HuH-7.5 (cell line): ENCODE measurements at places on chromosomes 6 and 20.

DNA sequence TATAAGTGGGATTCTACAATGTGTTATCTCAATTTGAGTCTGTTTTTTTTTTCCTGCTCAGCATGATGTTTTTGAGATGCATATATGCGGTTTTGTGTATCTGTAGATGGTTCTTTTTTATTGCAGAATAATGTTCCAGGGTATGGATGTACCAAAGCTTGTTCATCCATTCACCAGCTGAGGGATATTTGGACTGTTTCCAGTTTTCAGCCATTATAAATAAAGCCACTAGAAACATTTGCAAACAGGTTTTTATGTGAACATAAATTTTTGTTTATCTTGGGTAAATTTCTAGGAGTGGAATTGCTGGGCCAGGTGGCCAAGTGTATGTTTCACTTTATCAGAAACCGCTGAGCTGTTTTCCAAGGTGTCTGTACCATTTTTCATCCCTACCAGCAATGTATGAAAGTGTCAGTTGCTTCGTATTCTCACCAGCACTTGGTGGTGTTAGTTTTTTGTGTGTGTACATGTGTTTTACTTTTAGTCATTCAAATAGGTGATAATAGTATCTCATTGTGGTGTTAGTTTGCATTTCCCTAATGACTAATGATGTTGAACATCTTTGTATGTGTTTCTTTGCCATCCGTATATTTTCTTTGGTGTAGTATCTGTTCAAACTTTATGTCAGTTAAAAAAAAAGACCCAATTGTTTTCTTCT is 124.2 kb downstream of the CEBPB start:
- no peak for DNase-seq

DNA sequence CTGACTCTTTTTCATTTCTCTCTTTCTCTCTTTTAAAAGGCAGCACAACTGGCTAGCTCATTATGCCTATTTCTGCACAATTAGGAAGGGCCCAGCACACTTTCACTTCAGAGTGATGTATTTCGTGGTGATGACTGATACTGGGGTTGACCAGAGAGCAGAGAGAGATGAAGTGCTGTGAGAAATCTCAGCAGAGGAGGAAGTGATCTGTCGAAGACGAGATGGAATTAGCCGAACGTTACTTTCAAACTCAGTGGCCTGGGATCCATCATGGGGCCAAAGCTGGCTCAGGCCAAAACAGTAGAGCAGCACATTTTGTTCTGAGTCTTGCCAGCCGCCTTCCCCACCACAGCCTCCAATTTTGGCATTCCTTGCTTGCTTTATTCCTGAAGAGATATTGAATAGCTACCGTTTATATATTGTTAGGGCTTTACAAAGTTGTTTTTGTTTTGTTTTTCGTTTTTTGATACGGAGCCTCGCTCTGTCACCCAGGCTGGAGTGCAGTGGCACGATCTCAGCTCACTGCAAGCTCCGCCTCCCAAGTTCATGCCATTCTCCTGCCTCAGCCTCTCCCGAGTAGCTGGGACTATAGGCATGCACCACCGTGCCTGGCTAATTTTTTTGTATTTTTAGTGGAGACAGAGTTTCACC is 213.2 kb upstream of the ECI2 start:
- DNase-seq, result no peak

GRCh38 chr6:48744948-48745347 is 634.0 kb upstream of the PTCHD4 start:
- no peak for DNase-seq

GRCh38 chr20:44112889-44113617 is 73.9 kb downstream of the JPH2 start:
- DNase-seq, result no peak

DNA sequence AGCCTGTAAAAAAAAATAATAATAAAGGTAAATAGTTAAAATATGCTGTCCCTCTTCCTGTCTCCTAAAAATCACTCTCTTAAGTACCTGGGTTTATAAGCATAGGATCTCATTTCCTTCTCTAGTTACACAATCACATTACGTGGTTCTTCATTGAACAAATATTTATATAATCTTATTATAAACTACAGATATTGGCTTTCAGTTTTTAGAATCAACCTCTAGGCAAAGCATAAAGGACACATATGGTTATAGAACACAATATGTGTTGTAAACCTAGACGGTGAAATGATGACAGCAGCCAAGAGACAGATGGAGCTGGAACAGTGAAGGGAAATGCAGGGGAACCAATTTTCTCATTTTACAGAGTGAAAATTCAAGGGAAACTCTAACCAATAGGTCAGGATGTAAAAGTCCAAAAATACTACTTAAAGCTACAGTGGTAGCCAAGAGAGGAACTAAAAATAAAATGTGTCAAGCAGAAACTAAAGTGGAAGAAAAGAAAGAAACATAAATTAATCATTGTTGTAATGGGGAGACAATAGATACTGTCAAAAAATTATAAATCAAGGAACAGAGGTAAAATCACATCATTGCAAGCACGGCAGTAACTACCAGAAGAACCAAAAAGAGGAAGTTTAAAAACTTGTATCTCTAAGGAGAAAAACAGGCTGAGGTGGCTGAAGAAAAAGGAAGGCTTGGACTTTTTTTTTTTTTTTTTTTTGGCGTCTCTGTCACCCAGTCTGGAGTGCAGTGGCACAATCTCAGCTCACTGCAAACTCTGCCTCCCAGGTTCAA is 82.8 kb upstream of the CDYL start:
- DNase-seq, result no peak

DNA sequence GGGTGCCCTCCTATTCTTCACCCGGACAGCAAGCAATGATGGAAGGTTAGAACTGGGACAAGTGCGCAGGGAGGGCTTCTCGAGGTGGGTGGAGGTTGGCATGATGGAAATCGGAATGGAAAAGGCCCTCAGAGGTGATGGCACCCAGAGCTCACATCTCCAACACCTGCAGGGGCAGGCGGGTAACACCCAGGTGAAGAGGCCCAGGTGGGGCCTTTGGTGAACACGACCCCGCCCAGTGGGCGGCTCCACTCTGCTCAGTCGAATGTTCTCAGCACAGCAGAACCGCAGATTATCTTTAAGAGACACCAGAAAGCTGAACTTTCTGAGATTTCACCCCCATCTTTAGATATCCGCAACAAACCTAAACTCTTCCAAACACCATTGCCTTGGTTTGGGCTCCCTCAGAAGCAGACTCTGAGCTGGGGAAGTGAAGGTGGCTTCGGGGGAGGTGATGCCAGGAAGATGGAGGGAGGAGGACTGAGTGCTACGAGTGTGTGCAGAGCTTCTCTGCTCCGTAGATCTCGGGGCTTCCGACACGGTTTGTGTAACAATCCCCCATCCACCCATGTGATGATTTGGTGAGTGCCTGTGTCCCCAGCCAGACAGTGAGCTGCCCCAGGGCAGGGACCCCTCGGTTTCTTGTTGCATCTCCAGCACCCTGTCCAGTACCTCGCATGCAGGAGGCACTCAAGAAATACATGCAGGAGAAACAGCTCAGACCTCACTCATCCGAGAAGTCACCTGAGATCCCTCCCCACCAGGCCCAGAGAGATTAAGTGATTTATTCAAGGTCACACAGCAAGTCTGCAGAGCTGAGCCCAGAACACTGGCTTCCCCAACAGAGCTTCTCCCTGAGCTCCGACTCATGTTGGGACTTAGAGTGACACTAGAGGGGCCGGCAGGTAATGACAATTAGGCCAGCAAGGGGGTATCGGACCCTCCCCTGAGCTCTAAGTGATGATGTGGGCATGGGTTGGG is 45.4 kb downstream of the BPIFB1 start:
- no peak for DNase-seq

GRCh38 chr6:11727998-11728961 is 50.3 kb downstream of the ADTRP start:
- DNase-seq, result no peak

DNA sequence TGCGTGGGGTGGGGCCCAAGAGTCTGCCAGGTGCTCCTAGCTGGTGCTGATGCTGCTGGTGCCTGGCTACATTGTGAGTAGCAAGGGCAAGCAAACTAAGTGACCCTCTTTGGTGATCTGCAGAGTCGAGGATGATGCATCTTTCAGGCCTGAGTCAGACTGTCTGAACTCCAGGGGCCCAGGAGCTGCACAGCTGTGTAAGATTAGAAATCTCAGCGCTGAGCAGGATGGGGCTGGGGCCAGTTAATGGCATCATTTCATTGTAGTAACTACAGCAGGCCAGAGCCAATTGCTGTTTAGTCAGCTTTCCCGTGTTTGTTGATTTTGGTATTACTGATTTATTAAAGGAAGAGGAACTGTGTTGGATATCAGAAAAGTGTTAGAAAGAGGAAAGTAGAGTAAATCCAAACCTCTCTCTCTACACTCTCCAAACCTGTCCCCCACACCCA is 365.2 kb downstream of the PAX1 start:
- no peak for DNase-seq

GRCh38 chr6:72941751-72942150 is 283.5 kb downstream of the KHDC1L start:
- DNase-seq, result no peak

DNA sequence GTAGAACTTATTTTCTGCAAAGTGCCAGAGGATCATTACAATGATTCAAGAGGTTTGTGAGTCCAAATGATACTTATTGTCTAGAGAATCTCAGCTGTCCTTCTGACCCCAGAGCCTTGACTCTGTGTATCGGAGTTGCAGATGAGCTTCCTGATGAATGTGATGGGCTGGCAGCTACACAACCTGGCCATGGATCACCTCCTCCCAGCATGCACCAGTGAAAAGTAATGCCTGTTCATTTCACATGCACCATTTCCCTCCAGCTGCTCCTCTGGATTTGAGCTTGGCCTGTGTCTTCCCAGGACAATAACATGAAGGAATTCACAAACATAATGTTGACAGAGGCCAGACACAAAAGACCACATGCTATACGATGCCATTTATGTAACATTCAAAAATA is 30.0 kb downstream of the SNHG17 start:
- no peak for DNase-seq

DNA sequence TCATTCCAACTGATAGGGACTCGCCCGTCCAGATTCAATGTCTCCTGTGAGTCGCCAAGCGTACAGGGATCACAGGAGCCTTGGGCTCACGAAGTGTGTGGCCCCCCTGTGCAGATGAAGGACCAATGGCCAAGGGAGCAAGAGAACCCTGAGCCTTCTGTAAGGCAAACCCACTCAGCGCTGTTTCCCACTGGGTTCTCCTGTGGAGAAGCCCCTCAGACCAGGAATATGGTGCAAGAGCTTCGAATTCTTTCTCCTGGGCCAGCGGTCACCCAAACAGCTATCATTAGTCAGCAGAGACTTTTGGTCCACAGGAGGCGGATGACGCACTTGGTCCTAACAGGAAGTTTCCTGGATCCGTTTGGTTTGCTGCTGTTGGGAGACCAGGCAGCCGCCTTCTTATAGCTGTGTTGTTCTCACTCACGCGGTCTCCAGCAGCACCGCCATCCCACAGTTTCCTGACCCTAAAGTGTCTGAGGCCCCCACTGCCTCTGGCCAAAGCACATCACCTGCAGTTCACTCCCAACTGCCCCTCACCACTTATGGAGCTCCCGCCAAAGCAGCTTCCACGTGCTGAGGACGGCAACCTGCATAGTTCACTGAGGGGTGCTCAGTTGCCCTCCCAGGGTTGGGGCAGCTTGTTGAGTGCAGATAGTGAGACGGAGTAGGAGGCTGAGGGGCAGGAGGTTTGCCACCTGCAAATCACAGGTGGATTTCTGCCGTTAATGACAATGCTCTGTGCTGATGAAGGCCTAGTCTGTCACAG is 268.6 kb downstream of the ERMARD start:
- DNase-seq, result no peak

- DNase-seq, result peak; percentile 94
Observed at GRCh38 chr20:29878281-29878741, 1379.2 kb upstream of the DEFB115 start.

- DNase-seq, result peak; percentile 51
Observed at GRCh38 chr6:44073612-44074438, 53.4 kb downstream of the MRPL14 start.

GRCh38 chr20:47174456-47175243 is 181.8 kb downstream of the ZMYND8 start:
- DNase-seq, result peak; percentile 41

GRCh38 chr6:118589186-118589585 is 41.1 kb downstream of the PLN start:
- DNase-seq, result no peak

DNA sequence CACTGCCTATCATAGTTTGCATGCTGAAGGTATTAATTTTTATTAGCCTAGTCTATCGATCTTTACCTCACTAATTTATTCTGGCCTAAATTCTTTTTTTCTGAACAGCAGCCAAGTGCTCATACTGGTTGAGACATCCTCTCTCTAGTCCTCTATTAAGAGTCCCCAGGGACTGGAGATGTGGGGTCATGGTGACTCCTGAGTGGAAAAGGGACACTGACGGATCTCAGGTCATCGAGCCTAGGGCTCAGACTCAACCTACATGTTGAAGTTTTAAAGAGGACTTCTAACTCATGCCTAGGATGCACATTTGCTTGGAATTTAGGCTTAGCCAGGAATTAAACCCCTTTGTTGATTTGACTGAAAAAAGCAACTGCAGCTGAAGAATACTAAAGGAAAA is 378.1 kb downstream of the BTBD9 start:
- no peak for DNase-seq

- DNase-seq, result no peak
Observed at GRCh38 chr6:151359486-151359885, 31.9 kb downstream of the ZBTB2 start.

- DNase-seq, result no peak
Observed at GRCh38 chr20:46772901-46773300, 63.5 kb downstream of the SLC2A10 start.

DNA sequence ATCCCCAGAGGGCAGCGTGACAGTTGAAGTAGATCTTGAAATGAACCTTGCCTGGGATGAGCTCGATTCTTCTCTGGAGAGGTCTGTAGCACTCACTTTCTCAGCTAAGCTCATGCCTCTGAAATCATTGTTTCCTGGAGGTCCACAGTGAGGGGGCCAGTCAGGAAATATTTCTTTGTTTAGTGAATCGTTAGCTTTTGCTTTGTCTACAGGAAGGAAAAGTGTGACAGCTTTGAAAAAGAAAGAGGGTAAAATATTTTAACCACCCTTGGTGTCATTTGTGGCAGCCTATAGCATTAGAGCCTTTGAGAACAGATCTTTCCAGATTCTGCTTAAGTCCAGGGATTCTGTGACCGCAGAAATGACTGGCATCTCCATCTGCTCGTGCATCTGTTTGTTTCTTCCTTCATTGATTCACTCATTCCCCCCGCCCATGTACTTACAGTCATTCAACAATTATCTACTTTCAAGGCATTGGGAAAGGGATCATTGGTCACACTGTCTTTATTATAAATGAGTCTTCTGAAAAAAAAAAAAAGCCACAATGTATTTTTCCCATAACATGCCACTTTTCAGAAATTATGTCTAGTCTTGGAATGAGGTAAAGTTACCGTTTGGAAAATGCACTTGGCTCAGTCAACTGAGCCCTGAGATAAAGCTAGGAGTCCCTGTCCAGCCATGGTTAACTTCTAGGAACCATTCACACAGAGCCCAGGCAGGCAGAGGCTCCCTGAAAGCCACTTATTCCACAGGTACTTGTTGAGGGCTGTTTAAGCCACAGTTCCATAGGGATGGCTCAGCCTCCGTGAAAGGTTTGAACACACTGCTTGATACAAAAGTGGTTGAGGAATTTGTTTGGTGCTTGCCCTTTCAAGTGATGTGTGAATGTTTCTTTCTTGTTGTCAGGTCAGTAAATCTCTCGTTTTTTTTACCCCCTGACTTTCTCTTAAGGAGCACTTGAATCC is 86.0 kb downstream of the TIAM2 start:
- DNase-seq, result no peak
